ENCODE measurements at places on chromosomes 2 and 18.

DNA sequence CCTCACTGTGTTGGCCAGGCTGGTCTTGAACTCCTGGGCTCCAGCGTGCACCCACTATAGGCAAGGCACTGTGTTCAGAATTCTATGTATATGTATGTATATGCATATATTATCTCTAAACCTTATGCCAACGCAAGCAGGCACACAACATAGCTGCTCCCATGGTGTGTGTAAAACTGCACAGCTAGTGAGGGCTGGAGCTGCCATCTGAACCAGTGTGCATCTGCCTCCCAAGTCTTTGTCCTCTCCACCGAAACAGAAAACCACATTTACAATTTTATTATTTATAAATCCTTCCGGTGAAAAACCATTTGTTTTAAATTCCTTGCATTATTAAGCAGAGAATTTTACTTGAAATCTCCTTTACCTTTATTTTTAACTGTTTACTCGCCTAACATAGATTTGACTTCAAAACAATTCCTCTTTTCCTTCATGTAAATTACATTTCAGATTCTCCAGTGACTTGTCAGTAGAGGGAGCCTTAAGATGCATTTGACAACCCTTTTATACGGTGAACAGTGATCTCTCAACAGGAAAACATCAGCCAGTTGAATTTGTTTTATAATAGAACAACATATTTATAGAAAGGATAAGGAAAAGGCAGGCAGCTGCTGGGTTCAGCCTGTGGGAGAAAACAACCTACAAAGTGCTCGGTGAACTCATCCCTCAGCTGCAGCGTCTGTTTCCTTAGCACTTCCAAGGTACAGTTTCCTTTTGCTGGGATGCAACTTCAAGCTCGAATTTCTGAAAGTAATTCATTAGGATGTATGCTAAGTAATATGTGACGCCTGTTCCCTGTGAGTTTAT is 101.2 kb downstream of the MYT1L start:
- DNase-seq = no peak

- peak; percentile 56 for DNase-seq
Observed at GRCh38 chr2:181461056-181461997, 4.1 kb downstream of the ITGA4 start.

GRCh38 chr2:99573634-99574251 is 83.9 kb upstream of the REV1 start:
- no peak for DNase-seq

- DNase-seq = peak; percentile 81
Observed at GRCh38 chr2:64049633-64050220, 30.5 kb upstream of the VPS54 start.

- DNase-seq = no peak
Observed at GRCh38 chr2:111134055-111134454, 13.3 kb downstream of the BCL2L11 start.

GRCh38 chr2:5720426-5720825 is 28.2 kb downstream of the SOX11 start:
- no peak for DNase-seq

DNA sequence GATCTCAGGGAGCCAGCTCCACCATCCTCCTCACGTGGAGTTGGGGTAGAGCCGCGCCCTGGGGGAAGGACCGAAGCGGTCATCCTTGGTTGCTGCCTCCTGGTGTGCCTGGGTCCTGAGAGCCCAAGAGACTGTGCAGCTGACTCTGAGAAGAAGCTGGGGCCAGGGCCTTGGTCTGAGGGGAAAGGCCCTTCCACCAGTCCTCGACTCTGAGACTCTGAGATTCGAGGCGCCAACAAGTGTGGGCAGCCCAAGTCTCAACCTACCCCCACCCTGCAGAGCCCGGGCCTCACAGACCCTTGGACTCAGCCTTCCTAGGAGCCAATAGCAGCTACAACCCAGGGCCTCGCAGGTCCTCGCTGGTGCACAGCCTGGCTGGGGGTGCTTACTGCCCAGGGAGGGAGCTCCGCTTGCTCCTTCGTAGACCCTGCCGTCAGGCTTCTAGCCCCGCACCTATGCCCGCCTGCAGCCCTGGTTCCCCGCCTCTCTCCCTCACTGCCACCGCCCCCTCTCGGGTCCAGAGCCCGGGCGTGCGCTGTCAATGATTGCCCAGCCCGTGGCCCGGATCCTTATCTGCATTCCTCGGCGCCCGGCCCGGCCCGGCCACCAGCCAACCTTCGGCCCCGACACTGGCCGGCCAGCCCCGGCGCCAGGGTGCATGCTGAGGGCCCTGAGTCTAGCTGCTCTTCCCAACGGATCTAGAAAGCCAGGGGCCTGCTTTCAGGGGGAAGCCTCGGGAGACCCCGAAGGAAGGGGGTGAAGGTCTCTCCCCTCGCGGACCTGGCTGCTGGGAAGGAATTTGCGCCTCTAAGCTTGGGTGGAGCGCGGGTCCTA is 2.0 kb downstream of the IHH start:
- no peak for DNase-seq

DNA sequence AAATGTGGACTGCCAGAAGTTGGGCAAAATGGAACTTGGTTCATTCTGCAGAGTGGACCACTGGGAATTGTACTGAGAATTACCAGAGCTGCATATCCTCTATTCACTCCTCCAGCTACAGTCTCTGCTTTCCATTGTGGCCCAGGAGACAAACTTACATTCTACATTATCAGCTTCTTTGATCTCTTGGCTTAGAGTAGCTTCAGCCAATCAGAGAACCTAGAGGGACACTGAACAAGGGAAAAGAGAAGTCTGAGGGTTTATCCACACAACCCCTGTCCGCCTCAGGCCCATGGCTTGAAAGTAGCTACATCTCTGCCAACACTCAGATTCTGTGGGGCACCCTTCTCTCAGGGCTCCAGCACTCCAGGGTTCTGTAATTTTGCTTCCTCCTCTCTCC is 251.1 kb downstream of the TRIB2 start:
- no peak for DNase-seq

DNA sequence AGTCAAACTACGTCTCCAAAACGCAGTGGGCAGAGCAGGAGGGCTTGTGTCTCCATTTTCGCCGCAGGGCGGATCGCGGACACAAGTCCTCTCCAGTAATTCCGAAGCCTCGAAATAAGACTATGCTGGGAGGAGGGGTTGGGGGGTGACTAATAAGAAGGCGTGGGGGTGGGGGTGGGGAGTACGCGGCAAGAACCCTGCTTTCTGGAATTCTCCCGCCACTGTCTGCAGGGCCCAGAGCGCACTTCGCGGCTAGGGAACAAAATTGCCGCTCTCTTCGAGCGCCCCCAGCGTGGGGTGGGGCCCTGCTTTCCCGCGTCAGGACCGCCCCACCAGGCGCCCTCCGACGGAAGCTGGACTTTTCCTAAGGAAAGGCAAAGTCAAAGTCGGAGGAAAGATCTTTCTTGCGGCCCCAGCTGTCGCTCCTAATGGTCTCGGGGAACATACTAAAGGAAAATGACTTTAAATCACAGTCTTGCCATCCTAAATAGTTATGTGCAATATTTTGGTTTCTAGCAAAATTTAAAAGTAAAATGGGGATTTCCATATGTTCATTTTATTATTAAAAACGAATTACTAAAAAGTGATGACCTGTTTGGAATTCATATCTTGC is 11.9 kb downstream of the NR4A2 start:
- DNase-seq = no peak

GRCh38 chr18:9239720-9240119 is 94.9 kb upstream of the TWSG1 start:
- DNase-seq = no peak

GRCh38 chr18:51107082-51107481 is 77.1 kb downstream of the SMAD4 start:
- DNase-seq = no peak

GRCh38 chr18:41266204-41266603 is 688.8 kb upstream of the PIK3C3 start:
- DNase-seq = no peak

GRCh38 chr18:73662421-73662820 is 485.2 kb downstream of the FBXO15 start:
- no peak for DNase-seq

GRCh38 chr2:19312949-19313348 is 45.5 kb downstream of the OSR1 start:
- DNase-seq = no peak
